ENCODE measurements at places on chromosomes 6 and 20. TPM values are rescaled to one million over a fixed set of nuclear protein-coding genes. Genes with fewer than 3 reads are reported as not detected.

DNA sequence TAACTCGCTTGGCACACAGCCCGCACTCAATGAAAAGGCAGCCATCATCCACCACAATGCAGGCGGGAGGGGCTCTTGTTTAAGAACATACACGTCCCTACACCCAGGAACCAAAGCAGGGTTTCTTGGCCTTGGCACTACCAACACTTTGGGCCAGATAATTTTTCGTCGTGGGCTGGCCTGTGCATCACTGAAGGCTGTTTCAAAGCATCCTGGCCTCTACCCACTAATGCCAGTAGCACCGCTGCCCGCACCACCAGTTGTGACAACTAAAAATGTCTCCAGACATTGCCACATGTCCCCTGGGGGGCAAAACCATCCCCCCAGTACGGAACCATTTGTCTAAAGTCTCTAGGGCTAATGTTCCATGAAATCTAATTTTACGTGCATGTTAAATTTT is 13.0 kb downstream of the UQCC2 start:
- DNase-seq: peak; percentile 54

DNA sequence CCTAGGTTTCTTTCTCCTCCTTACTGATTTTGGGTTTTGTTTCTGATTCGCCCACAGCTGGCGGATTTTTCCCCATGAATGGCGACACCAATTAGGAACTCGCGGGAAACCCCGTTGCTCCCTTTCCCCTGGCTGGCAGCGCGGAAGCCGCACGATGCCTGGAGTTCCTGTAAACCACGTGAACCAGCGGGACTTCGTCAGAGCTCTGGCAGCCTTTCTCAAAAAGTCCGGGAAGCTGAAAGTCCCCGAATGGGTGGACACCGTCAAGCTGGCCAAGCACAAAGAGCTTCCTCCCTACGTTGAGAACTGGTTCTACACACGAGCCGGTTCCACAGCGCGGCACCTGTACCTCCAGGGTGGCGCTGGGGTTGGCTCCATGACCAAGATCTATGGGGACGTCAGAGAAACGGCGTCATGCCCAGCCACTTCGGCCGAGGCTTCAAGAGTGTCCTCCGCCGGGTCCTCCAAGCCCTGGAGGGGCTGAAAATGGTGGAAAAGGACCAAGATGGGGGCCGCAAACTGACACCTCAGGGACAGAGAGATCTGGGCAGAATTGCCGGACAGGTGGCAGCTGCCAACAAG is 3.2 kb upstream of the SEC23B start:
- peak; percentile 78 for DNase-seq

DNA sequence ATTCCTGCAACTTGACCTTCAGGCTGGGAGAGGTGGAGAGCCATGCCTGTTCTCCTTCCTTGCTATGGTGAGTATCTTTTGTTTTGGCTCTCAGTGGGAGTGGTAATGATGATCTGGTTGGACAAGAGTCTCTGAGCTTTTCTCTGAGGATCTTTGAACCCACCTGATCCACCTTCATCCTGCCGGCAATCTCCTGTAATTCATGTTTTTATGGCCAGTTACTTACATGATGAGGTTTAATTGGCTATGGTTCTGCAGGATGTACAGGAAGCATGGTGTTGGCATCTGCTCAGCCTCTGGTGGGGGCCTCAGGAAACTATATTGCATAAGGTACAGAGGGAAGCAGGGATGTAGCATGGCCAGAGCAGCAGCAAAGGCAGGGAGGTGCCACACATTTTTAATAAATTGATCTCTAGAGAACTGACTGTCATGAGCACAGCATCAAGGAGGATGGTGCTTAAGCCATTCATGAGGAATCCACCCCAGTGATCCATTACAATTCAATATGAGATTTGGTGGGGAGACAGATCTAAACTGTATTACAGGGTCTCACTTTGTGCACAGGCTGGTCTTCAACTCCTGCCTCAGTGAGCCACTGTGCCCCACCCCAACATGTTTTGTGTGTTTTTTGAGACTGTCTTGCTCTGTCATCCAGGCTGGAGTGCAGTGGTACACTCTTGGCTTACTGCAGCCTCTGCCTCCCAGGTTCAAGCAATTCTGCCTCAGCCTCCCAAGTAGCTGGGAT is 10.0 kb downstream of the HSPA1B start:
- no peak for DNase-seq

GRCh38 chr6:50589751-50590470 is 123.4 kb upstream of the TFAP2D start:
- no peak for DNase-seq

- peak; percentile 51 for DNase-seq
Measured at GRCh38 chr6:135146162-135146934, 34.8 kb upstream of the MYB start.

DNA sequence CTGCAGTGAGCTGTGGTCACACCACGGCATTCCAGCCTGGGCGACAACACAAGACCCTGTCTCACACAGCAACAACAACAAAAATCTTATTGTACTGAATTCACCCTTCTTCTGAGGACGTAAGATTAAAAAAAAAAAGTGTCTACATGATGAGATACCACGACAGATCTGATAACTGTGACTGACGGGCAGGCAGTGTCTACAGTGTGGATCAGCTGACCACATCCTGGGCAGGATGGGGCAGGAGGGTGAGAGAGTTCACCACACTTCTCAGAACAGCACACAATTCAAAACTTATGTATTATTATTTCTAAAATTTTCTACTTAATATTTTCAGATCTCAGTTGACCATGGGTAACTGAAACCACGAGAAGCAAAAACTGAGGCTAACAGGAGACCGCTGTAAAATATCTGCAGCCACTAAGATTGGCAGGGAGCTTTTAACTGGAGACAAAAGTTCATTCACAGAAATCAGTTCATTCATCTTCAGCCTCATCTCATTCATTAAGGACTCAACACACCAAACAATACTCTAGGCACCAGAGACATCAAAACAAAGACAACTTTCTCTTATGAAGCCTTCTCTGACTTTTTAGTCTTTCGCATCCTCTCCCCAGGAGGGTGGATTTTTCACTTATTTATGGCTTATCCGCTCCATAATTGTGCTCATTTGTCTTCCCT is 15.7 kb upstream of the NHSL1 start:
- DNase-seq: no peak

DNA sequence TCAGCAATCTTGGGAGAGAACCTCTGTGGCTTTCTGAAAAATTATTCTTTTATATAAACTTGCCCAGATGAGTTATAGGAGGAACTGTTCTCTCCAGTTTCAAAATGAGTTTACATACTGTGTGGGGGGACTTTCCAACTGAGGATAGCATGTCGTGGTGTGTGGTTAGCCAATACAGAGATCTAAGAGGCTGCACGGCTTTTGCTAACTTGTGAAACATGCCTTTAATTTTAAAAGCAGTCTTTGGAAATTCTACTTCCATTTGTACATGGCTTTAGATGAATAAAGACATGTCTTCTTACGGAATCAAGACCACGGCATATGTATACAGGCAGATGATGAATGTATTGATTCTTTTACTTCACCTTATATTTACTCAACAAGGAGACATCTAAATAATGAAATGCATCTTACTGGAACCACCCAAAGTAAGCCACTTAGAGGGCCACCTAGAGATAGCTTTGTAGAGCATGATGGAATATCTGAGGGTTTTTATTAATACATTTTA is 39.8 kb downstream of the HIVEP1 start:
- DNase-seq: no peak

GRCh38 chr6:91786474-91787184 is 1199.8 kb upstream of the MAP3K7 start:
- no peak for DNase-seq

- no peak for DNase-seq
Measured at GRCh38 chr6:51398064-51398705, 579.5 kb downstream of the TFAP2B start.

DNA sequence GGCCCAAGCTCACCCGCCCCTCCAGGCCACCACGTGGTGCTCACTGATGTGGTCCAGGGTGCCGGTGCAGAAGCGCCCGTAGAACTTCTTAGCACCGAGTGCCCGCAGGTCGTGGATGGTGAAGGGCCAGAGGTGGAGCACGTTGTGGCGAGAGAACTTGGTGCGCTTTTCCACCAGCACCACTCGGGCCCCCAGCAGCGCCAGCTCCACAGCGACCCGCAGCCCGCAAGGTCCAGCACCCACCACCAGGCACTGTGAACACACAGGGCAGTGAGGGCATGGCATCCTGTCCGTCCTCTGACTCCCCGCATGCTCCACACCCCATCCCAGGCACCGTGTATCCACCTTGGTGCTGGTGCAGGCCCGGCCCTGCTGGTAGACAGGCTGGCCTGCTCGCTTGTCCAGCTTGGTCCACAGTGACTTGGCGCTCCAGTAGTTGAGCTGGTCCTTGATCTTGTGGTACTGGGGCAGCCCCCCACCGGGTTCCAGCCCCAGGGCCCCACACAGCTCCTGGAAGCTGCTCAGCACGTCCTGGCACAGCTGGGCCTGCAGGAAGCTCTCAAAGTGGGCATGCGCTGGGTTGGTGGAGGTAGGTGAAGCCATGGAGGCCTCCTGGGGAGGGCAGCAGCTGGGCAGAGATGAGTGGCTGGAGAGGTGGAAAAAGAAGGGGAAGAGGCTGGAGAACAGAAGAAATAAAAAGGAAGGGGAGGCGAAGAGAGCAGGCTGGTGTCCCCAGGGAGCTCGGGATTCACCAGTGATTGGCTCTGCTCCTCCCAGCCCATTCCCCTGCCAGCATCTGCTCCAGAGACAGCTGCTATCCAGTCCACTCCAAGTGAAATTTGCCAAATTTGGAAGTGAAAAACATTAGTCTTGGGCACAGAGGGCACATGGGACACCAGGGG is 1.7 kb downstream of the MICAL1 start:
- DNase-seq: no peak

GRCh38 chr20:46512943-46513844 is at the start of gene ZNF334:
Gene ZNF334, minus strand, starts transcription at chr20:46513559. Its CDS starts 1,457 bp downstream, at chr20:46512102.
- DNase-seq: peak; percentile 92

GRCh38 chr20:58547623-58548475 is 32.6 kb upstream of the APCDD1L start:
- DNase-seq: no peak

SPINT3 gene
- not detected for total RNA-seq

SLC2A10 gene
- 7.1 TPM for total RNA-seq

IYD gene
- 2.3 TPM for total RNA-seq

BTN1A1 gene
- 0.09 TPM for total RNA-seq

ID4 gene
- total RNA-seq: 60.4 TPM

PLCB1 gene
- 107 TPM for total RNA-seq

NOL4L gene
- total RNA-seq: 19.4 TPM

AAR2 gene
- 27.8 TPM for total RNA-seq
